CD4-positive, alpha-beta memory T cell (primary cell): ENCODE measurements at places on chromosomes 4 and X.

DNA sequence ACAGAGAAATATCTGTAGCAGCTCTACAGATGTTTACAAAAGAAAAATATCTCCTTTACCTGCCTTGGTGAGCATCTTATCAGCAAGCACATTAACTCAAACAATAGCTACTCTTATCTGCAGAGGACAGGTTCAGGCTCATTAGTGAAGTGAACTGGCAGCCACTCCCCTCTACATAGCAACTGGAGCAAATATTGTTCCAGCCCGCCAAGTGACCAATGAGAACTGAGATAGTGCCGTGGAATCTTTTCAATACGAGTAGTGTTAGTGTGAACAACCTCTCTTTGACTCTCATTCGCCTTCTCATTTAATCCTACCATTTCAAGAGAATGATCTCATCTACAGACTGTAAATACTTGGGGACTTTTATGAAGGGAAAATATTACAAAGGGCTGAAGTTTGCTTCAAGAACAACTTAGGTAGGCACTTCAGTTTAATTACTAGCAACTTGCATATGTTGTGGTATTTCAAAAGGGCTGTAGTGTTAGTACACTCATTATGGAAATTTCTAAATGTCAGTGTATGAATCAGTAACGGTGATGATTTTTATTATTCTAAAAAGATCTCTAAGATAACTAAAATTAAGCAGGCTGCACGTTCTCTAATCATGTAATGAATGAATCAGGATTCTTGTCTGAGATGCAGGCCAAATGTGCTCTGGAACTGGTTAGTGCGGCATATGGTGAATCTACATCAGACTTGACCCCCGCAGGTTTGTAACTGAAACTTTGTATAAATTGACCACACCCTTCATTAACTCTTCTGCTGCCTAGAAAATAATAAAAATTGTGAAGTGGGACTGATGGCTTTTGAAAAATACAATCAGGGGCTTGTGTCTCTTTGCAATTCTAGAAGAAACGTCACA is 72.4 kb downstream of the PALLD start:
- DNase-seq, result no peak

- DNase-seq, result no peak
Measured at GRCh38 chrX:40152741-40153344, 55.1 kb upstream of the BCOR start.

DNA sequence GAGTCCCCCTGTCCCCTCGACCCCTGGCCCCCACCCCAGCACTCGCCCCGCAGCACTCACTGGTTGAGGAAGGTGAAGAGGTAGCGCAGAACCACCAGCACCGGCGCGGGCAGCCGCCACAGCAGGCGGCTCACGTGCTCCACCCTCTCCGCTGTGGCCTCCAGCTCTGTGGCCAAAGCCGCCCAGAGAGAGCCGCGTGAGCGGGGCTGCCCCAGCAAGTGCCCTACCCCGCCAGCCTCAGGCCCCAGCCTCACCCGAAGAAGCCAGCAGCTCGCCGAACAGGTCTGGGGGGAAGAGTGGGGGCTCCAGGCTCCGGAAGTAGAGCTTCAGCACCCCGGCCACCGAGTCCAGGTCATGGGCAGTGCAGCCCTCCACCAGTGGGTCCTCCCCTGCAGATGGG is 6.0 kb downstream of the AVPR2 start:
- no peak for DNase-seq

- DNase-seq, result no peak
Measured at GRCh38 chrX:50483283-50483682, 12.7 kb upstream of the DGKK start.
